A549 treated with Mapracorat at 1 μM for 4 hours (cell line): ENCODE measurements at places on chromosomes 13 and 19. TPM values are rescaled to one million over a fixed set of nuclear protein-coding genes. Genes with fewer than 3 reads are reported as not detected.

The TNNT1 gene
- total RNA-seq = 107 to 150 TPM (median 135 TPM) in 5 replicates

The ZNF491 gene
- total RNA-seq = not detected in 5 replicates

The SLC10A2 gene
- total RNA-seq = not detected in 5 replicates

The PEAK3 gene
- total RNA-seq = 0.08 to 0.15 TPM (median 0.11 TPM) in 3 of 5 replicates, not detected in the others
